ENCODE measurements at places on chromosomes 2 and 18.

DNA sequence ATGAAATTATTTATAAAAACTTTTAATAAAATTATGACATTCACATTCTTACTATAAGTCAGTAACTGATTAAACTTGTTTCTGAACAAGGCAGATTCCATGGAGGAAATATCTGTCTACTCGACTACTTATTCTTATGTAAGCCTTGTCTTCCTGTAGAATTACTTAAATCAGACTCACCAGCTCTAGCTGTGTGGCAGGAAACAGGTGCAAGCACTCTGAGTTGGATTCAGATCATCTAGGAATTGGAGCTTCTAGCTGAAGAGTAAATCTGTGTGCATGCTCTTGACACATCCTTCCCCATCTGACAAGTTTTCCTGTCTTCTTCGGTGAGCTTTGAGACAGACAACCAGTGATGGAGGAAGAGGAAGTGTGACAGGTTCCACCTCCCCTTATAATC, 284.7 kb downstream of the TRIB2 start:
- no peak for DNase-seq

- no peak for DNase-seq
Observed at GRCh38 chr2:197286805-197287595, 23.6 kb downstream of the ANKRD44 start.

GRCh38 chr2:44150473-44150872, 18.2 kb upstream of the PPM1B start:
- no peak for DNase-seq

GRCh38 chr2:215530191-215530968, 94.5 kb upstream of the FN1 start:
- DNase-seq: no peak

DNA sequence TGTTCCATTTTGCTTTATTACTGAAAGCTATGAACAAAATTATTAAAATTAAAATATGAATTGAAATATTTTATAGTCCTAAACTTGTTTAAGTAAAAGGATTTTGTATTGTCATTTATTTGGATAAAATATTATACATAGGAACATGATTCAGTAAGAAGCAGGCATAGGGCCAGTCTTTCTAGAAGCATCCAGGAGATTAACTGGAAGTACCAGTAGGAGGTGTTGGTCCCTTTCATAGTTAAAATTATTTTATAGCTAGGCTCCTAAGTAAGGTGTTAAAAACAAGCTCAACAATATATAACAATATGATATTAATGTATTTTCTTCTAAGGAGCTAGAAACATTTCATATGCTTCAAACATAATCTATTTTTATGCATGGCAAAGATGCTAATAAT, 43.7 kb downstream of the FIGN start:
- no peak for DNase-seq

- DNase-seq: no peak
Observed at GRCh38 chr2:225010804-225011203, 31.5 kb downstream of the DOCK10 start.

DNA sequence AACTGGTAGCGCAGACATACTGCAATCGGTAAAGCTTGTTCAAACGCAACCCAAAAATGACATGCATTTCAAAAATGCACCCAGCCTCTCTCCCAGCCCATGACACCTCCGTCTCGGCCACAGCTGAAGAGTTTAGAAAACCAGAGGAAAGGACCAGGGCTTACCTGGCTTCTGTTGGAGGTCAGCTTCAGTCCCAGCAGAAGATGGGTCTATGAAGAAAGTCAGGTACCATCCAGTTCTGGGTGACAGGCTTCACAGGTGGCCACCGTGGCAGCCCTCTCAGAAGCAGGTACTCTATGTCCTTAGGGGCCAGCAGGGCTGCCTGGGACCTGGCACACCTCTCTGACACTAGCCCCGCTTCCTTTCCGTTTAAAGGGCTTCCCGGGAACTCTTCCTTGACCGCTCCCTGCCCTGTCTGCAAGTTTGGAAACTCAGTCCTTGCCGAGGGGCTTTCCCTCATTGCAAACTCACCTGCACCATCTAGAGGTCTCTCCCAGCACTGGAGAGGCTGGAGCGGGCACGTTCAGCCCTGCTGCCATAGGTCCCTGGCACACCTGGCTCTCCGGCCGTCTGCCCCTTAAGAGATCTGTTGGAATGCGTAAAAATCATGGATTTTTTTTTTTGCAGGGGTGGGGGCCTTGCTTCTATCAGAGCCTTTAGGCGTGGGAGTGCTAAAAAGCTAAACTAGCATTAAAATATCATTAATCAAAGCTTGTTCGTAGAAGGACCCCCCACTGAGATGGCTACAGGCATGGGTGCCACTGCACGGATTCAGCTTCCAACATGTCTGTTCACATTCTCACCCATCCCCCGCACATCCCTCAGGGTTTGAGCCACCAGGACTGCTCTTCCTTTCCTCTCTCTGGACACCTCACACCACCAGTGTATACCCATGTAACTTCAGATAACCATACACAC, at the start of gene EDAR:
Gene EDAR (minus strand): TSS at position 425 of the 918 bp plus-strand sequence. CDS start 58,206 bp downstream, outside the sequence.
- no peak for DNase-seq

- DNase-seq: no peak
Observed at GRCh38 chr2:170106102-170106840, 71.7 kb upstream of the MYO3B start.

DNA sequence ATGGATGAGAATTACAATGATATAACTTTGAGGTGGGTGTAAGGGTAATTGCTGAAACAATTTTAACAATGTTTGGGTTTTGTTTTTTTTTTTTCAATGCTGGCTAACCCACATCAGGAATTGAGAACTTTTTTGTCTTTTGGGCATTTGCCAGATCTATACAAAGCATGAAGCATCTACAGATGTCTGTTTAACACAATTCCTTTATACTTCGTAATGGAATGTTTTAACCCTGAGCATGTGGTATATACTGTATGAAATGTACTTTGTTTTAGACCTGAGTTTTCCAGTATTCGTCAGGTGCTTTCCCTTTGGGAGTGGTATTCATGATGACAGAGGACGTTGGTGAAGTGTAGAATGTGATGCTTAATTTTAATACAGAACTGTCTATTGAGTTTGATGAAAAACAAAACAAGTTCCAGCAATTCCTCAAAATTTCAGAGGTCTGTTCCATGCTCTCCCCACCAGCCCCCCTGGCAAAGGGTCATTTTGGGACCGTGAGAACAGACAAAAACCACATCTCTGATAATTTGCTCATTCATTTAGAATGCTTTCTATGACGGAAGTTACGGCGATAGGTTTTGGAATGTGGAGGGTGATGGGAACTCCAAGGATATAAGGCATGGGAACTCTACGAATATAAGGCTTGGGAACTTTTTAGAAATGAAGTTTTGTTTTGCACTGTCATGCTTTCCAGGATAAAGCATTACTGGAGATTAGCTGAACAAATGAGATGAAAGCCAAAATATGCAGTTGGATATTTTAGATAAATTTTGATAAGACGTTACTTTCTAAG, 14.1 kb downstream of the LIMS1 start:
- DNase-seq: no peak

DNA sequence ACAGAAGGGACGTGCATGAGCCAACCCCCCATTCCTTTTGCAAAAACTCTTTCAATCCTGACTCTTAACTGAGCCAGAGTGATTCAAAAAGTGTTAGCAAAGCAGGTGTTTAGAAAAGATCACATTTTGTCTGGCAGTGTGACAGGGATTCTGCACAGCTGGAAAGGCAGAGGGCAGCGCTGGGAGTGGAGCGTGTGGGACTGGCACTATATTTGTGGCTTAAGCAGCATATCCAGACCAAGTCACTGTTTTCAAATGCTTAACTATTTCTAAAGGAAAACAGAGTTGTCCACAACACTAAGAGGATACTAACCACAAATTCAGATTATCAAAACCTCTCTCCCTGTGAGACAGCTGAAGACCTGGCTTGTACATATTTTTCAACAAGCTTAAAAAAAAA, 19.0 kb downstream of the CABYR start:
- DNase-seq: no peak

DNA sequence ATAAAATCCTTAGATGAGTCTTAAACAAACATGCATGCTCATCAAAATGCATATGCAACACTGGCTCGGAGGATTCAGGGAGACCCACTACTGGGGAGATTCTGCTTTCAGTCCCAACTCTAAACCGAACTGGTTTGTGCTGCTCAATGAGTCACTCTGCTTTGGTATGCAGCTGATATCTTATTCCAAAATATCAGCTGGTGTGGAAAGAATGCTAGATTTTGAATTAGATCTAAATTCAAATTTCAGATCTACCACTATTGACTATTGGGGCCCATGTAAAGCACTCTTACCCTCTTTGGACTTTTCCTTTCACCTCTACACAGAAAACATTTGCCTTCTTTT, 39.2 kb upstream of the TTN start:
- DNase-seq: no peak

DNA sequence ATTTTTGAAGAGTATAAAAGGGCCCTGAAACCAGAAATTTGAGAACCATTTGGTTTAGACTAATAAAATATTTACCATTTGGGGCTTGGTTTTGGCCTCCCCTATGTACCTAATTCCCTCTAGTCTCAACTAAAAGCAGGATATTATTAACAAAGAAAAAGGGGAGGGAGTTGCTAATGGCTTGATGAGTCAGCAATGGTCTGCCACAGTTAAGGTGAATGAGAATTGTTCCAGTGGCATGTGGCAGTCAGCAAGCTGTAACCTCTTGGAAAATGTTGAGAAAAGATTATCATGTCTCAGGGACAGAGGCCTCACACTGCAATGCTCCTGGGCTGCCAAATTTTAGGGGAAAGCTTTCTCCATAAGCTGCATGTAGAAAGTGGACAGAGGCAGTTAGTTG, 20.1 kb upstream of the SLC39A10 start:
- no peak for DNase-seq

- no peak for DNase-seq
Observed at GRCh38 chr18:76328140-76328539, 166.9 kb downstream of the ZNF516 start.

- no peak for DNase-seq
Observed at GRCh38 chr2:62467475-62468321, 38.3 kb downstream of the TMEM17 start.

DNA sequence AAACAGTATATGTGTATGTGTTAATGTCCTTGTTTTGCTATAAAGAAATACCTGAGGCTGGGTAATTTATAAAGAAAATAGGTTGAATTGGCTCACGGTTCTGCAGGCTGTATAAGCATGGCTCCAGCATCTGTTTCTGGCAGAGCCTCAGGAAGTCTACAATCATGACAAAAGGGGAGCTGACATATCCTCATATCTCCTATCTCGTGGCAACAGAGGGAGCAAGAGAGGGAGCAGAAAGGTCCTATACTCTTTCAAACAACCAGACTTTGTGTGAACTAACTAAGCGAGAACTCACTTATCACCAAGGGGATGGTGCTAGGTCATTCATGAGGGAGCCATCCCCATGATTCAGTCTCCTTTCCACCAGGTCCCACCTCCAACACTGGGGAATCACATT, 13.0 kb downstream of the CALCRL start:
- DNase-seq: no peak

DNA sequence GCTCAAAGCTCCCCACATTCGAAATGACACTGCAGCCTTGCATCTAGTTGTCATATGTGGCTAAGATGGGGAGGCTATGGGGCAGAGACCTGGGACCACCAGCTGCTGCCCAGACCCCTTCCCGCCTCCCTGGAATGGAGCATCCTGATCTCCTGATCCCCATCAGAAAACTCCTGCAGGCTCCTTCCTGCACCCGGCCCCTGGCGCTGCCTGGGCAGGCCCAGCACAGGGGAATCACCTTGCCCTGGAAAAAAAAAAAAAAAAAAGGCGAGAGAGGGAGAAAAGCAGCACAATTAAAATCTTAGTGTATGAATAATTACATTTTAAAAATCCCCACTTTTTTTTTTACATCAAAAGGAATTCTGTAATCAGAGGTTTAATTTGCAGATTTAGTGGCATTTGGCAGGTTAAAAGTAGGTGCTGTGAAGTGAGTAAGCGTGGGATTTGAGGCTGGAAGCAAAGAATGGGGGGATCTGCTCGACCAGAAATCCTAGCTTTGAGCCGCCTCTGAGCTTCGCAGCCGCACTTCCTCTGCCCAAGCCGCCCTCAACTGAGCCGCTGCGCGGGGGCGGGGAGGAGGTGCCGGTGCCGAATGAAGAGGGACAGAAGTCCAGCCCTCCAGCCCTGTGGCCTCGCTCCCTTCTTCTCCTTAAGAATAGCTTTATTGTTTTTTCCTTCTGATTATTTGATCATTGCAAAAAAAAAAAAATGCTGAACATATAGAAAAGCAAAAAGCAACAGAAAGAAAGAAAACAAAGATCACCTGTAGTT, 30.0 kb downstream of the THNSL2 start:
- no peak for DNase-seq

GRCh38 chr2:229903037-229903436, 18.8 kb downstream of the TRIP12 start:
- DNase-seq: no peak

DNA sequence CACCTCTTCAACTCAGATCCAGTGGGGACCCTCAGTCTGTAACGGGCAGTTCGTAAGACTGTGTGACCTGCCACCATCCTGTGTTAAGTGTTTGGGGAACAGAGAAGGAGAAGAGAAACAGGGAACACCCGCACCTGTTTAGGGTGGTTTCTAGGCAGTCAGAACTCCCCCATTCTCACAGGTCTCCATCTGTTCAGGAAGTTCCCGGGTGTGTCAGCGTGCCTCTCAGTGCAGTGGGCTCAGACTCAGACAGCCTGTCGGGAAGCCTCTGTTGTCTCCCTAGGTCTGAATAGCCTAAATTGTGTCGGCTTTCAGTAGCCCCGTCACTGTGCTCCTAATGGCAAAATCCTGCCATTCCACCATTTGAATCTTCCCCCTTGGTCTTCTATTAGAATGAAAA, 256.6 kb downstream of the LOXHD1 start:
- no peak for DNase-seq

GRCh38 chr2:182649316-182649715, 66.7 kb upstream of the DNAJC10 start:
- DNase-seq: no peak

- DNase-seq: no peak
Observed at GRCh38 chr2:75031171-75031570, 72.7 kb downstream of the POLE4 start.

- no peak for DNase-seq
Observed at GRCh38 chr18:51069885-51070284, 39.9 kb downstream of the SMAD4 start.

DNA sequence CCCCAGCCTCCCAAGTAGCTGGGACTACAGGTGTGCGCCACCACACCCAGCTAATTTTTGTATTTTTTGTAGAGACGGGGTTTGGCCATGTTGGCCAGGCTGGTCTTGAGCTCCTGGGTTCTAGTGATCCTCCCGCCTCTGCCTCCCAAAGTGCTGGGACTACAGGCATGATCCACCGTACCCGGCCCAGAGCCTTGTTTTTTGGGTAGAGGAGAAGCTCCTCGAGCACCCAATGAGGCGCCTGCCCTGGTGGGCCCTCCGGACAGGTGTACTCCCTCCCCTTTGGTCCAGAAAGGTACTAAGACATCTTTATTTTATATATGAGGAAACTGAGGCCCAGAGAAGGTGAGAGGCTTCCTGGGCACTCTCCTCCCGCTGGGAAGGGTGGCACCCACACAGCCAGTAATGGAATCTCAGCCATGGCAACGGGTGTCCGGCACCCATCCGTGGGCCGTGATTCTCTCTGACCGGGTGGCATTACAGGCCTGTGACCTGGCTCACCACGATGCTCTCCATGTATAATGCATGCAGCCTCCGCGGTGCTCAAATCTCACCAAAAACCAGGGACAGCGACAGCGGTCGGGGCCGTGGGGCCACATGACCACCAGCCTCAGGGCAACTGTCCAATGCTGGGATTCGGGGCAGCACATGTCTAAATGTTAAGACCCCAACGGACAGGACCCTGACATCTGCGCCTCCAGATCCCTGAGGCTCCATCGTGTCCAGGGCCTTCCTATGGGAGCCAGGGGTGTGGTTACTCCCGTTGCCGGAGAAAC, 16.8 kb upstream of the KLHL30 start:
- DNase-seq: no peak

- DNase-seq: peak; percentile 78
Observed at GRCh38 chr2:65435625-65436168, 3.3 kb upstream of the SPRED2 start.

- peak; percentile 19 for DNase-seq
Observed at GRCh38 chr2:88880441-88880953, 189.0 kb downstream of the RPIA start.

All from occipital lobe (tissue), 3 donors.